Activated CD8-positive, alpha-beta memory T cell treated with anti-CD3 and anti-CD28 coated beads for 1 hour (primary cell): ENCODE measurements at places on chromosomes 2 and 18.

DNA sequence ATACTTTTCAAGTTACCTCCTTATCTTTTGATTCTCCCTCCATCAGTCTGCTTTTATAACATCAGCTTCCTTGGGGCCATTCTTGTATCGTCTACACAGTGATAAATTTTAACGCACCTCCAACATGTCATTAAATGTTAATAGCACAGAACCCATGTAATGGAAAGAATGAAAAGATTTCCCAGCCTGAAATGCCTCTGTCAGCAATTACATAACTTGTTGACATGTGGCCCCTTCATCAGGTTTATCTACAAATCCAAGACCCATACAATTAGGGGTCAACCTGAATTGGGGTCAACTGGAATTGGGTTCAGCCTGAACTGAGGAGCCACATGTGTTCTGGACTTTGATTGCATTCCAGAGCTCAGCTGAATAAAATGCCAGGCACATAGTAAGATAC is 148.2 kb upstream of the KLF7 start:
- DNase-seq: no peak

GRCh38 chr2:110804915-110805314 is 72.5 kb downstream of the ACOXL start:
- no peak for DNase-seq

DNA sequence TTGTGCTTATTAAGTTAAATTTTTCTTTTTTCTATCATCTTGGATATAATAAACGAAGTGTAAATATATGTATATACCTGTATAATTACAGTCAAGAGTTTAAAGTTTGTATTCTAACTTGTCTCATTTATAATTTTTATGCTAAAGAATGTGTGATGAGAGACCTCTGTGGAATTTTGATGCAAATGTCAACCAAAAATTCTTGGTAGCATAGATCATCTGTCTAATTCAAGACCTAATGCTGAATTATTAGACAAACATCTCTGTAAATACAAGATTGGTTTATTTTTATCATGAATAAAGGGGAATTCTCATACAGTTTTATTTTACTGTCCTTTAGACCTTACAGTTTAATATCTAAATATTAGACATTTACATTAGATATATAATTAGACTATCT is 149.2 kb upstream of the VWC2L start:
- no peak for DNase-seq

DNA sequence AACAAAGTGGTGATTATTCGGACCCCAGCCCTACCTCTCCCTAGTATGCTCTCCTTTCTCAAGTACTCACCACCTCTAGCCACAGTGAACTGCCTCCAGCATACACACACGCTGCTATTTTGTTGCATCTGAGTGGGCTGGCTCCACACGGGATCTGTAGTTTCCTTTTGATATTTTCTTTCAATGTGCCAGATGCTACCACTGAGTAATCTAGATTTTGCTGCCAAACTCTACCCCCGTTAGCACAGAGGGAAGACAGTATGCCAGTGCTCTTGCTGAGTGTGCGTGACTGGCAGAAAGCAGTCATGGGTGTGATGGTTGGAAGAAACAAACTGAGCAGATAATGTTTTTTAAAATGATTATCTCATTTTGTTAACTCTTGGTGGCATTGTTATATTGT is 11.6 kb downstream of the CFLAR start:
- DNase-seq: no peak

DNA sequence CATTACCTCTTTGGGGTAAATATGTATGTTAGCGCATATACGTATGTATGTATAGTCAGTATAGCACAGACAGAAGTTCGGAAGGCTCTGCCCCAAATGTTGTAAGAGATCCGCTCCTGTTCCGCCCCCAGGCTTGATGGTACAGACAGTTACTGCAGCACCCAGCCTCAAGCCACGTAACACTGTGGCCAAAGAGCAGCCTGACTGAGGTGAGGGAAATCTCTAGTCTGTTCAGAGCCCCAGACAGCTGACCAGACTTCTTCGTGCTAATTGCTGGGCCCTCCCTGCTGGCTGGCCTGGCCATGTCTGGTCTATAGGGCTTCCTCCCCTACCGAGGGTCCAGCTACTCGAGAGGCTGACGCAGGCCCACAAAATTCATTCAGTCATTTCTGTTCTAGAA is 7.8 kb downstream of the CRACDL start:
- no peak for DNase-seq

GRCh38 chr2:108363024-108363907 is 14.5 kb upstream of the SULT1C4 start:
- no peak for DNase-seq

DNA sequence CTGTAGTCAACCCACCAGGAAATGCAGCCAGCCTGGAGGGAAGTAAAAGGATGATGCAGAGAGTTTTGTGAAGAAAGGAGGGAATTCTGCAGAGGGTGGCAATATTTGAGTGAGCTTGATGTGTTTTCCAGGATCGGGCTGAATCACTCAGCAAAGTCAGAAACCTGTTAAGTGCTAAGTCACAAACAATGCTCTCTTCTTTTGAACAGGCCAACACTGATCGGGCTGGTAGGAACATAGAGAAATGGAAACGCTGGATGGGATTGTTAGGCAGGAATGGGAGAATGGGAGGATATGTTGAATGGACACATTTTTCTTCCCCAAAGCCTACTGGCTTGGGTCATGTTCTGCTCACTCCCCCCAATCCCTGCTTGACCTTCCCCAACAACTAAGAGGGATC is 36.6 kb downstream of the KCNS3 start:
- DNase-seq: no peak

GRCh38 chr2:24313744-24314632 is 46.3 kb downstream of the ITSN2 start:
- DNase-seq: no peak

- no peak for DNase-seq
Observed at GRCh38 chr18:49697757-49698524, 115.4 kb downstream of the ACAA2 start.

- no peak for DNase-seq
Observed at GRCh38 chr2:214395040-214395439, 15.8 kb upstream of the VWC2L start.

- DNase-seq: no peak
Observed at GRCh38 chr2:120477831-120478481, 132.0 kb downstream of the INHBB start.

DNA sequence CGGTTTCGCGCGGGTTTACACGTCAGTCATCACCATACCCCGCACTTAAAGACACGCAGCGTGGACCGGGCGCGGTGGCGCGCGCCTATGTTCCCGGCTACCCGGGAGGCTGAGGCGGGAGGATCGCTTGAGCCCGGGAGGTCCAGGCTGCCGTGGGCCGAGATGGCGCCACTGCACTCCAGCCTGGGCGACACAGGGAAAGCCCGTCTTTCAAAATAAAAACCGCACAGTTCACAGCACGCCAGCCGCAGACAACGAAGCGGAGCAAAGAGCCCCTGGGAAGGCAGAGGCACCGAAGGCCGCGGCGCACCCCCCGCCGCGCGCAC is 328 bp downstream of the DTYMK start:
- DNase-seq: no peak

DNA sequence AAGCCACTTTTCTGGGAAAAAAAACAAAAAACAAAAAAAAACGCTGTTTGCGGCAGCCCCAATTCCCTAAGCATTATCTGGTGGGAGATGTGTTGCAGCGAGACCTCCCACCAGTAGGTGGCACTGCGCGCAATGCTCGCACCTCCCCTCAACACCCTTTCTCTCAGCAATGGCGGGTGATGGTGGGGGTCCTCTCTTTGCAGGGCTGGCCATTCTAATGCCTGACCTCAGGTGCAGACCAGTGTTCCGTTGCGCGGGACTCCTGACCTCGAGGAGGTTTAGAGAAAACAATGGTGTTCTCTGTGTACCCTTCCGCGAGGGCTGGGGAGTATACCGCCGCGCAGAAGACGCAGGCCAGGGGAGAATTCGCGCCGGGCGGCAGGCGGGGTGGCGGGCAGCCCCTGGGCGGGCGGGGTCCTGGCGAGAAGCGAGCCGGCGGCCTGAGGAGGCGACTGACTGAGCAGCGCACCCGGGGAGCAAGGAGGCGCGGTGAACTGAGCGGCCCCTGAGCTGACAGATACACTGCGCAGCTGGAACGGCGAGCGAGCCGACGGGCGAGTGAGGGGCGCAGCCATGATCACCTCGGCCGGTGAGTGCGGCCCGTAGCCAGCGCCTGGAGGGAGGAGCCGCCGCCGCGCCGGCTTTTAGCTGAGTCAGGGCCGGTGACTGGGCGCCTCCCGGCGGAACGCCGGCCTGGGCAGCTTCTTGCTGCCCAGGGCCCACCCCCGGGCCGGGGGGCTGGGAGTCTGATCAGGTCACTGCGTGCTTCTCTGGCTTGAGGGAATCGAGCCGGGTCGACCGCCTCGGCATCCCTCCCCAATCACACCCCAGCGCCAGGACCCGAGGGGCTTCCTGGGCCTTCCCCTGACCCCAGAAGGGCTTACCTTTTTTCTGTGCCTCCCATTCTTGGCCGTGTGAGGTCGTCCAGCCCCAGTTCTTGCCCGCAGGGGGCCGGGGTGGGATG is at the start of gene PSMD1:
TSS of gene PSMD1 (plus strand) at position 415 of the 964 bp plus-strand sequence. CDS start at position 574, 159 bp downstream.
- peak; percentile 82 for DNase-seq

- no peak for DNase-seq
Observed at GRCh38 chr2:5894355-5894754, 202.2 kb downstream of the SOX11 start.

- no peak for DNase-seq
Observed at GRCh38 chr2:220966636-220967035, 605.5 kb downstream of the EPHA4 start.
